ENCODE measurements at places on chromosomes 1 and 21.

- no peak for DNase-seq
Observed at GRCh38 chr1:94543001-94543400, 1.4 kb upstream of the F3 start.

DNA sequence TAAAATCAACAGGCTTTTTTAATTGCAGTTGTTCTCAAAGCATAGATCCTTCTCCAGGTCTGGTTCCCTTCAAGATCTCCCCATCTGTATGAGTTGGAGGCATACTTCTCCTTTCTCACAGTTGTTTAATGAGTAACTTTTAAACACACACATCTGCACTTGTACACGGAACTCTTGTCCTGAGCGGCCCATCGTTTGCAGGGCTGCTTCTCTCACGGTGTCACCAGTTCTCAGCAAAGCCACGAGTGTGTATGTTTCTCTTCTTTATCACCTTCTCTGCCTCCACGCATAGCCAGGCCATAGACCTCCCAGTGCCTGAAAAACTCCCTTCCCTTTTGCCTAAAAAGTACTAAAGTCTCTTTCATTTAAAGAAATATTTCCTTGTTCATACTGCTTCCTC lies 68.7 kb upstream of the ROR1 start:
- DNase-seq = no peak

DNA sequence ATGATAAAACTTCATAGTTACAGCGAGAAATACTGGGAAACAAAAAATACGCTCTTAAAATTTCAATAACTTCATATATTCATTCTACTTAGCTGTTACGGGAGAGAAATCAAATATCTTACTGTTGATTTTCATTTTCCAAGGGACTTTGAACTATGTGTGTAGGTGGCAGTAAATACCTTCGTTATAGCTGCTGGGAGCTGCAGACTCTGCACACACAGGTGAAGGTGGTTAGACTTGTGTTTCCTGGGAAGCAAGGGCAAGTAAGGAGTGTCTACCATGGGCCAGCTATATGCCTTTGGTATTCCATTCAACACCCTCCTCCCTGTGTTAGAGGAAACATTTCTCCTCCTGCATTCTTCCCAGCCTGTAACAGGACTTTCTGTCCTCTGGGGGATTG lies 51.4 kb upstream of the DIRAS3 start:
- DNase-seq = no peak

DNA sequence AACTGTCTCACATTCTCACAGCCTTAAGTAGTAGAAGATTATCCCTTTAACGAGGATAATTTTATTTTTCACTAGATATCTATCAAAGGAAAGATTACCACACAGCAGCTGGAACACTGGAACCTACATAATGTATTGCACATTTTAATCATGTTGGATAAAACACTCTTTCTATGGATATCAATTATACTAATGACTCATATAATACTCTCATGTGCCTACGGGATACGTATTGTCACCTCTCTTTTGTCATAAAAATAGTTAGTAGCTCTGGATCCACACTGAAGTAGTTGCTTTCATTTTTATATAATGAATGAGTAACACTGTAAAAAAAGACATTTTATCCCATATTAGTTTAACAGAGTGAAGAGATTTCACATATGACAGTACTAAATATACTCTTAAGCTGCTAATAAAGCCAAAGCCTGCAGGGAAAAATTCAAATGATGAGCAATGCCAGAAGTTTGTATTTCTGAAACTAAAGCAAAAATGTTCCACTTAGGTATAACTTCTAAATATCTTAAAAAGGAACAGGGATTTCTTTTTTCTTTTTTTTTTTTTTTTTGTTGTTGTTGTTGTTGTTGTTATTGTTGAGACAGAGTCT lies 408.7 kb upstream of the PKN2 start:
- no peak for DNase-seq

- no peak for DNase-seq
Observed at GRCh38 chr1:159141584-159142390, 29.6 kb upstream of the CADM3 start.

DNA sequence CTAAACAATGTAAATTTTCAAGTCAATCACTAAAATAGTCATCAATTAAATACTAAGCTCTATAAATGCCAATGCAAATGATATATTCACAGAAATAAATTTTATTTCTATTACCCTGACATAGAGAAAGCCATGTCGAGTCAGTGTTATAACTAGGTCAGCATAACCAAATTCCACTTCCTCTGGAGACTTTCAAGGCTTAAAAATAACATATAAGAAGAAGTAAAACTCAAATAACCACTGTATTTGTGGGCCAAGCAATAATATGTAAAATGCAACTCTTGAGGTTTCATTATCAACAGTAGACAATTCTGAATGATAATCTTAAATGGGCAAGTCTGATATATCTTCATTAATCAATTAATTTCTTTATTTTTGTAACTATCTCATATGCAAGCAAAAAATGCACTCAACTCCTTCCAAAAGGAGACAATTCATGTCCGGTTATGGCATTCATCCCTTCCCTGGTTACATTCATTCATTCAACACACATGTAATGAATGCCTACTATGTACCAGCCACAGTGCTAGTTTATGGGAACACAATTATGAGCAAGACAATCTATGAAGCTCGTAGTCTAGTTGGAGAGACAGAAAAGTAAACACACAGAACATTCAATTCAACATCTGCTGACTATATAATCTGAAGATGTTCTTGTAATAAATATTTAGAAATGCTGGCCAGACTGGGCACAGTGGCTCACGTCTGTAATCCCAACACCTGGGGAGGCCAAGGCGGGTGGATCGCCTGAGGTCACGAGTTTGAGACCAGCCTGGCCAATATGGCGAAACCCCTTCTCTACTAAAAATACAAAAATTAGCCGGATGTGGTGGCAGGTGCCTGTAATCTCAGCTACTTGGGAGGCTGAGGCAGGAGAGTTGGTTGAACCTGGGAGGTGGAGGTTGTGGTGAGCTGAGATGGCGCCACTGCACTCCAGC lies 37.1 kb upstream of the CAP1 start:
- no peak for DNase-seq
